ENCODE measurements at places on chromosomes 11 and 22.

DNA sequence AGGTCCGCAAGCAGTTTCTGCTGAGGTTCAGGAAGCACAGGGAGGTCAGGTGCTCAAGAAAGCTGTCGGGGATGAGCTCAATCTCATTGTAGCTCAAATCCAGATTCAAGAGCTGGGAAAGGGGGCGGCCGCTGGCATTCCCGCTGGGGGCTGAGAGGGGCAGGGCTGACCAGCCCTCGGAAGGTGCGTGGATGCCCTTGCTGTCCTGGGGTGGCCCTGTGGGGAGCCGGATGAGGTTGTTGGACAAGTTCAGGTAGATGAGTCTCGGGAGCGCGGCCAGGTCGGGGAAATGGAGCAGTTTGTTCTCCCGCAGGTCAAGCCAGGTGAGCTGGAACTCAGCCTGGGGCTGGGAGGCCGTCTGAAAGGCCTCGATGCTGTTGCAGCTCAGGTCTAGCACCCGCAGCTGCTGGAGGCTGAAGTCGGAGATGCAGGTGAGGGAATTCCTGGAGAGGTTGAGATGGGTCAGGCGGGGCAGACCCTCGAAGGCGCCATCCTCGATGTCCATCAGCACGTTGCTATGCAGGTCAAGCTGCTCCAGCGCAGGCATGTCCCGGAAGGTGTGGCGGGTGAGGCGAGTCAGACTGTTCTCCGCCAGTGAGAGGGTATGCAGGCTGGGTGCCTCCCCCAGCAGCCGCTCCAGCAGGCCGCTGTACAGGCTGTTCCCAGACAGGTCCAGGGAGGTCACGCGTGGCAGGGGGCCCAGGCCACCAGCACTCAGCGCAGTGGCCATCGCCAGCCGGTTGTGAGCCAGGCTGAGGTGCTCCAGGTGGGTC lies 9.8 kb downstream of the LRRC32 start:
- DNase-seq = no peak

- no peak for DNase-seq
Observed at GRCh38 chr22:35677460-35678187, 29.4 kb downstream of the APOL6 start.

DNA sequence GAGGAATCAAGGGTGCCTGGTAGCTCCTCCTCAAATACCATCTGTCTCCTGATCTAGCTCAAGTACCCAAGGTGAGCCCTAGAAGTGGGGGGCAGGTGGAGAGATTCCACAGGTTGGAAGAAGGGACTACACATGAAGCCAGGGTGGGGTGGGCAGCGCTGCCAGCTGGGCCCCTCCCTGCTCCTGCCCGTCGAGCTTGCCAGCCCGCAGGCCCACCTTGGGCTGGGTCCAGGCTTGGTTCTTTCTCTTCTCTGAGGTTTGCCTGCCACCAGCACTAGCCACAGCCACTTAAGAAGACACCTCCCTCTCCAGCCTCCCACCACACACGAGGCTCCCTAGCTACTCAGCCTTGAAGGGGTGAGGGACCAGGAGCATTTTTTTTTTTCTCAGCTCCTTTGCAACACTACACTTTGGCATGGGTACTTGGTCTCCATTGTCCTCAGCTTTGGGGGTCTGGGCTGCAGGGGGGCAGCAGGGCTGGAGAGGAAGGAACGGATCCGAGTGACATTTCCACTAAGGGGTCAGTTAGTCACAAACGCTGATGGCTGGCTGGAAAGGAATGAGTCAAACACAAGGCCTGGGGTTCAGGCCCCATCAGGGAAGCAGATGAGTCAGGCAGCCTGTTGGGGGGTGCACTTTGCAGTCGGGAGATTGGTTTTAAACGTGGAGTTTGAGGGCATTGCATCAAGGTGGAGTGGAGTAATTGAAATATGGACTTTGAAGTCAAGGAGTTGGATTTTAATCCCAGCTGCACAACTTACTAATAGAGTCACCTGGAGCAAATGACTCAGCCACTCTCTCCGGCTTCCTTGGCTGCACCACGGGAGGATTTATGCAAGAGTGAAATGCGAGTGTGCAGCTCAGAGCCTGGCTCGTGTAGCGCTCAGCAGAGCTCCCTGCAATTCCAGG lies 7.4 kb upstream of the NPTXR start:
- no peak for DNase-seq

- DNase-seq = no peak
Observed at GRCh38 chr11:93849751-93850593, 446 bp downstream of the VSTM5 start.

DNA sequence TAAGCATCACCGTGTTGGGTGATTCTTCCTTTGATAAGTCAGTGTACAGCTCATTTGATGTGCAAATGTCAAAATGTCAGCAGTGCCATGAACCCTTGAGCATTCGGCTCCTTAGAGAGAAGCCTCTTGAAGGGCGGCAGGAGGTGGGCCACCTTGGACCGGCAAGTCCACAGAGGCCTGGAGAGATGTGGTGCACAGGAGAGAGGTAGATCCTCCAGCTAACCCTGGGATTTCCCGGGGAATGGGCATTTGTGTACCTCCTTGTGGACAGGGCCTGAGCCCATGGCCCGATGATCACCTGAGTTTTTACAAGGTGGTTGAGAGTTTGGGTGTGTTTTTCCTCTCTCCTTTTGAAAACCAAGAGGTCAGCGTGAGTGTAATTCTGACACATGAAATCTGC lies 133.2 kb upstream of the RCN1 start:
- no peak for DNase-seq

- no peak for DNase-seq
Observed at GRCh38 chr11:124923296-124923695, 4.2 kb downstream of the HEPN1 start.

DNA sequence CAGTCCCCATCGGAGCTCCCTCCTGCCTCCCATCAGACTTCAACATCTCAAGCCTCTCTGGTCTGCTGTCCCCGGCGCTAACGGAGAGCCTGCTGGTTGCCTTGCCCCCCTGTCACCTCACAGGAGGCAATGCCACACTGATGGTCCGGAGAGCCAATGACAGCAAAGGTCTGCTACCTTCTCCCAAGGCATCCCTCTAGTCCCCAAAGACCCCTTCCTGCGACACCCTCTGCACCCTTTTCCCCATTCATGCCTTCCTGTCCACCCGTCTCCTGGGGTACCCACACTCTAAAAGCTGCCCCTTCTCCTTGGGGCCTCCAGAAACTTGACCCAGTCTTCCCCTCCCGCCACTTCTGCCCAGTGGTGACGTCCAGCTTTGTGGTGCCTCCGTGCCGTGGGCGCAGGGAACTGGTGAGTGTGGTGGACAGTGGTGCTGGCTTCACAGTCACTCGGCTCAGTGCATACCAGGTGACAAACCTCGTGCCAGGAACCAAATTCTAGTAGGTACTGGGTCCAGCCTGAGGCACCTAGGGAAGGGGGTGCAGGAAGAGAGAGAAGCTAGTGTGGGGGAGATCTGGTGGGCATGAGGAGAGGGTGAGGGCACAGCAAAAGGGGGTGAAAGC lies 860 bp downstream of the UPK2 start:
- DNase-seq = no peak

GRCh38 chr11:119262668-119263351 lies 54.1 kb downstream of the MCAM start:
- DNase-seq = no peak

DNA sequence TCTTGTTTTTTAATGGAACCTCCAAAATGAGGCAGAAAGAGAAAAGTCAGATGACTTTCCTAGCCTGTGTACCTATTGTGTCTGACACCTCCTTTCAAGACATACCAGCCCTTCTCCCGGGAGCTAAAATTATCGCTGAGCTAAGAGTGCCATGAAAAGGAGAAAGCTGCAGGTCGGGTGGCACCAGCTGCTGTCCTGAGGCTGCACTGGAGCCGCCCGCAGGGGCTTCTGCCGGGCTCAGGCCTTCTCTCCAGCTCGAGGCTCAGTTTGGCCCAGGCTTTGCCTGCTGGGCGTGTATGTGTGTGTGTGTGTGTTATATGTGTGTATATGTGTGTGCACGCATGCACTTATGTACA lies 27.7 kb upstream of the RAB1B start:
- no peak for DNase-seq

GRCh38 chr22:28949788-28950187 lies 66.4 kb downstream of the ZNRF3 start:
- DNase-seq = no peak

GRCh38 chr11:116716621-116717020 lies 56.2 kb downstream of the BUD13 start:
- DNase-seq = no peak

GRCh38 chr11:61756452-61757212 lies 4.2 kb downstream of the MYRF start:
- peak; percentile 39 for DNase-seq
